ENCODE measurements at places on chromosomes 4 and X.

DNA sequence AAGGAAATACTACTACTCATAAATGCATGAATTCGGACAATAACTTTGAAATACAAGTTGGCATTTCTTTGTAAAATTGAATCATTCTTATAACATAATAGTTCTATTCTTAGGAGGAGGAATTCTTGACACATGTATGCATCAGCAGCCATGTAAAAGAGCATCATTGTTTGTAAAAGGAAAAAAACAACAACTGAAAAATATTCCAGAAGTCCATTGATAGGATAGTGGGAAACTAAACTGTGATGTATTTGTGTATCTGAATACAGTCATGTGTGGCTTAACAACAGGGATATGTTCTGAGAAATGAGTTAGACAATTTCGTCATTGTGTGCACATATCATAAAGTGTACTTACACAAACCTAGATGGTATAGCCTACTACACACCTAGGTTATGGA lies 102.0 kb upstream of the SH3RF1 start:
- DNase-seq, result no peak

DNA sequence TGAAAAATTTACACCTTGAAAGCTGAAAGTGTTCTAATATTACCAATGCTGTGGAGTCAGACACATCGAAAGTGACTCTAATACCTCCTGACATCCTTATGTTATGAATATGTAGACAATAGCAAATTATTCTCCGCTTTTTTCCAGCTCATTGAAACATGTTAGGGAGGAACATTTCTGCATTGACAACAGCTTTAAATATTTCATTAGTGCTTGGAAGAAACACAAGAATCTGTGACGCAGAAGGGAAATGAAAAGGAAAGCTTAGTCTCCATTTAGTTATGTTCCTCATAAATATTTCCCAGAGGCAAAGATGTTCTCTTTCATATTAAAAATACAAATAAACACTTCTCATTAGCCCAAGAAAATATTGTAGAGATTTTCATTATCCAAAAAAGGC lies 55.8 kb upstream of the CD99 start:
- DNase-seq, result no peak

DNA sequence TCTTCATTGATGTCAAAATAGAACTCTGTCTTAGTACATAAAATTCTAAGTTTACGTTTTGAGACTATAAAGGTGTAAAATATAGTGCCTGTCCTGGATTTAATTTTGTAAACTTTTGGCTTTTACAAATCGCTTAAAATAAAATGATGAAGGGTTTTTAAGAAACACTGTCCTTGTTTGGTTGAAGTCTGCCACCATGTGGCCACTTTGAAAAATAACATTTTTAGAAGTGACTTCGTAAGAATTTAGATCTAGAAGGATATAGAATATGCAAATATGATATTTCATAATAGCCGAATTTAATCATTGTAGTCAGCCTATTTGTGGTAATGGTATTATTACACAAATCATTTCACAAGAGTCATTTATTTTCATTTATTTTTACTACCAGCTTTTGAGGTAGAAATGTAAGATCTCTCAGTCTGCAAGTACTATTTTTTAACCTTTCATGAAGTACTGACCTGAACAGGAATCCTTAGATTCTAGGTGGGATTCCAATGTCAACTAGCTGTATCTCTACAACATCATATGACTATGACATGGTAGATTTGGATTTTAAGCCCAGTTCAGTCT lies 31.0 kb upstream of the FAT4 start:
- peak; percentile 66 for DNase-seq

GRCh38 chr4:156797206-156797605 lies 174.4 kb downstream of the PDGFC start:
- no peak for DNase-seq

- DNase-seq, result no peak
These were observed 35.5 kb upstream of the PARM1 start for GRCh38 chr4:74897386-74897785.

GRCh38 chr4:83651846-83652245 lies 115.9 kb downstream of the GPAT3 start:
- DNase-seq, result no peak

GRCh38 chrX:87664381-87664780 lies 146.8 kb downstream of the KLHL4 start:
- peak; percentile 56 for DNase-seq

GRCh38 chr4:185192059-185192458 lies 11.7 kb downstream of the CFAP97 start:
- DNase-seq, result no peak

DNA sequence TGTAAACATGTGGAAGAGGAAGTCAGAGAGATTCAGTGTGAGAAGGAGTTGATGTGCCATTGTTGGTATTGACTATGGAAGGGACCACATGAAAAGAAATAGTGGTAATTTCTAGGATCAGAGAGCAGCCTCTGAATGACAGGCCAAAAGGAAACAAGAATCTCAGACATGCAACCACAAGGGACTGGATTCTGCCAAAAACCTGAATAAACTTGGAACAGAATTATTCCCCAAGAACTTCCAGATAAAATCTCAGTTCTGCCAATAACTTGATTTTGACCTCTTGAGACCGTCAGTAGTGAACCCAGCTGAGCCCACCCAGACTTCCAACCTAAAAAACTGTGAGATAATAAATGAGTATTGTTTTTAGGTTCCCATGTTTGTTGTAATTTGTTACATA lies 653.6 kb upstream of the NR3C2 start:
- no peak for DNase-seq

- no peak for DNase-seq
These were observed 206.3 kb downstream of the ARHGAP24 start for GRCh38 chr4:85681221-85681657.

- DNase-seq, result no peak
These were observed 4.8 kb downstream of the BCOR start for GRCh38 chrX:40092808-40093435.

- DNase-seq, result peak; percentile 95
These were observed 27.6 kb upstream of the CFAP299 start for GRCh38 chr4:80307774-80308465.

GRCh38 chrX:121322159-121322558 lies 274.7 kb downstream of the GLUD2 start:
- DNase-seq, result peak; percentile 5

DNA sequence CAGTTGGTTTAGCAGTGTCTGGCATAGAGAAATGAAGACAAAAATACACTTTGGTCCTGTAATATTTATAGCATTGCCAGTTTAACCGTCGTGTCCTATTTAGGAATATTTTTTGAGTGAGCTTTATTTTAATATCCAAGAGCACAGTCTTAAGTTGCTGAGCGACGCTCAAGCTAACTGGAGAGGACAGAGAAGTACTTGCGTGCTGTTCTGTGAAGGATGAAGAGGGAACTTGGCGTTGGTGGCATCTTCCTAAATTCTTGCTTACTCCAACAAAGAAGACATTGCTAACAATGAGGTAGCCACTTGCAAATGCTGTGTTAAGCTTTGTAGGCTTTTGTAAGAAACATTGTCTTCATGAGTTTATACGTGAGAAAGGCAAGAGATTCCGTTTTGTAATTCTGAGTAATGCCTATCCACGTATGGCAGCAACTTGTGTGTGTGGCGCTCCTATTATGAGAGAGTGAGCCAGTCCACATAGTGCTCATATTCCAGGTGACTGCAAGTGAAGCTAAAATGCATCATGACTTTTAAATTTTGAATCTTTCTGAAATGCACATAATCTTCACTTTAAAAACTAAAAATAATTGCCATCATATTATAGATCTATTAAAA lies 50.6 kb downstream of the SYNPO2 start:
- DNase-seq, result no peak

DNA sequence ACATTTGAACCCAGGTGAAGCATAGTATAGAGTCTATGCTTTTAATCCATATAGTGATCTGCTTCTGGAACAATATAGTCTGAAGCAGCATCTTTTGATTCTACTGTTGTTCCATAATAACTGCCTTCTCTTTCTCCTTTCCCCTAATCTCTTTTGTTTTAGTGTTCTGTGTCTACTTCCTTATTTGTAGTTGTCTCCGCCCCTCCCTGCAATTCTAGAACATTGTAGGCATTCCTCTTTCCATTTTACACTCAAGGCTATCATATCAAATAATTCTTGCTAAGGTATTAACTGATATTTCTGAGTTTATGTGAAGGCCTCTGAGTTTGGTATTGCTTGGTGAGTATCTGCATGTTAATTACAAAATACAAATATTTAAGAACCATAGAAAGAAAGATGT lies 11.6 kb downstream of the BLTP1 start:
- no peak for DNase-seq

DNA sequence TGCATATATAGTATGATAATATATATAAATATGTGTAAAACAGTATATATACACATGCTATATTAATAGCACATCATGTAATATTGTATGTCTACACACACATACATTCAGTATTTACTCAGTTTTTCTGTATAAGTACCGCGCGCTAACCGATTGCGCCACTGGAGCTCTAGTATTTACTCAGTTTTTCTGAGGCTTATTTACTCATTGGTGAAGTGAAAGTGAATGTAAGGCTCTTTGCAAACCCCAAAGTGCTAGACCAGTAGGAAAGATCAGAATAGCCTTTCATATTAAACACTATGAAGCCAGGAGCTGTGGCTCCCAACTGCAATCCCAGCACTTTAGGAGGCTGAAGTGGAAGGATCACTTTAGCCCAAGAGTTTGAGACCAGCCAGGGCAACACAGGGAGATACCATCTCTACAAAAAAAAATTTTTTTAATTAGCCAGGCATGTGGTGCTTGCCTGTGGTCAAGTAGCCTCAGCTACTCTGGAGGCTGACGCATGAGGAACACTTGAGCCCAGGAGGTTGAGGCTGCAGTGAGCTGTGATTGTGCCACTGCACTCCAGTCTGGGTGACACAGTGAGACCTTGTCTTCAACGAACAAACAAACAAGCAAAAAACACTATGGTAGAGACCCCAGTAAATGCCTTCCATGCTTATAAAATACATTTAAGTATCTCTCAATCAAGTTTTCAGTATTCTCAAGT lies 125.8 kb downstream of the KIT start:
- no peak for DNase-seq

GRCh38 chr4:87306056-87306455 lies 16.6 kb downstream of the HSD17B13 start:
- no peak for DNase-seq

GRCh38 chr4:11455201-11455835 lies 26.6 kb upstream of the HS3ST1 start:
- no peak for DNase-seq

DNA sequence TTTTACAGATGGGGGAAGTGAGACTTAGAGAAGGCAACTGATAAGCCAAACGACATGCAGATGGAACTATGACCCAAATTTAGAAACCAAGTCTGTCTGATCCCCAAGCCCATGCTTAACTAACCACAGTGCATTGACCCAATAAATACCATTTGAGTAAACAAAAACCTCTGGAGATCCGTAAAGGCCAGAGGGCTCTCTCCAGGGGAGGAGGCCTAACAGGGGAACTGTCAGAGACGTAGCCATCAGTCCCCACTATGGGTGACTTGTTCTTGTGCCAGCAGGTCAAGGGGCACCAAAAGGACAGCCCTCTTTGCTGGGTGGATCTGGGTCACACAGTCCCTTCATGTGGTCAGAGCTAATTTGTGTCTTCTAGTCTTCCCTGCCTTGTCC lies 420.2 kb downstream of the BCOR start:
- no peak for DNase-seq

- DNase-seq, result no peak
These were observed 24.4 kb upstream of the MAP3K15 start for GRCh38 chrX:19539665-19540064.

DNA sequence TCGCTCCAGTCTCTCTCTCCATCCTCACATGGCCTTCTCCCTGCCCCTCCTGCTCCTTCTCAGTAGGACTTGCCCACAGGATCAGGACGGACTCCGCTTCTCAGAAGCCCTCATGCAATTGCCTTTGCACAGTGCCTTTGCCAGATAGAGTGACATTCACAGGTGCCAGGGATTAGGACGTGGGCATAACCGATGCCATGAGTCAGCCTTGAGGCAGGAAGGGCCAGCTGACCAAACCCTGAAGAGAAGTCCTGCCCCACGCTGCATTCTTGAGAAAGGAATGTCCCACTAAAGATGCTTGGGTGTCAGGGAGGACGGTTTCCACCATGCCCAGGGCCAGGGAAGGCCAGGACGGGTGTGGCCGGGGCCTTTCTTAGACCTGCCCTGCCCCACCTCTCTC lies 6.6 kb upstream of the GRPEL1 start:
- no peak for DNase-seq

DNA sequence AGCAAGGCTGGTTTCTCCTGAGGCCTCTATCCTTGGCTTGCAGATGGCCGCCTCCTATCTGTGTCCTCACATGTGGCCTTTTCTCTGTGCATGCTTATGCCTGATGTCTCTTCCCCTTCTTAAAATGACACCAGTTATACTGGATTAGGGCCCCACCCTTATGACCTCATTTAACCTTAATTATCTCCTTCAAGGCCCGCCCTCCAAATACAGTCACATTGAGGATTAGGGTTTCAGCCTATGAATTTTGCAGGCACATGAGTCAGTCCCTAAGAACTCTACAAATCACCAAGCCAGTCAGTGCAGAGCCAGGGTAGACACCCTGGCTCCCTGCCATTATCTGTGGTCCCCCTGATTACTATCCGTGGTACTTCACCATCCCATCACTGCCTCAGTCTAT lies 51.6 kb downstream of the MAML3 start:
- DNase-seq, result peak; percentile 46

- DNase-seq, result no peak
These were observed 406.1 kb downstream of the IQCM start for GRCh38 chr4:149409555-149409962.

GRCh38 chr4:76449833-76450232 lies 14.8 kb downstream of the SHROOM3 start:
- DNase-seq, result no peak

- DNase-seq, result no peak
These were observed 814 bp downstream of the SPON2 start for GRCh38 chr4:1171311-1172227.

DNA sequence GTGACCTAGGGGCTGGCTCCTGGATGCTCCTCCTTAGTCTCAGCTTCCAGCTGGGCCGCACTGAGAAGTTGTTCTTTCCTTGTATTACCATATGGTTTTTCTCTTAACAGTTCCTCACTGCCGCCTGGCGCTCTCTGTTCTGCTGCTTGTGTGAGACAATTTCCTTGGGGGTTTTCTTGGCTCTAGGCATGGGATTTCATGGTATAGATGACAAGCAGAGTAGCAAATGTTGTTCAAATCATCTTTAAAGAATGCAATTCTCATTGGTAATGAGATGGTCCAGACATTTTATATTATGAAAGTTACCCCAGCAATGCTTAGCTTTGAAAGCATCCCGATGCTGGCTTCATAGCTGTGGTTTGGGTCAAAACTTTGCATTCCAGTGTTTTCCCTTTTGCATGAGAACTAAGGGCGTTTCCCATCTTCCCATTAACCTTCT lies 37.6 kb downstream of the SEPTIN11 start:
- no peak for DNase-seq

DNA sequence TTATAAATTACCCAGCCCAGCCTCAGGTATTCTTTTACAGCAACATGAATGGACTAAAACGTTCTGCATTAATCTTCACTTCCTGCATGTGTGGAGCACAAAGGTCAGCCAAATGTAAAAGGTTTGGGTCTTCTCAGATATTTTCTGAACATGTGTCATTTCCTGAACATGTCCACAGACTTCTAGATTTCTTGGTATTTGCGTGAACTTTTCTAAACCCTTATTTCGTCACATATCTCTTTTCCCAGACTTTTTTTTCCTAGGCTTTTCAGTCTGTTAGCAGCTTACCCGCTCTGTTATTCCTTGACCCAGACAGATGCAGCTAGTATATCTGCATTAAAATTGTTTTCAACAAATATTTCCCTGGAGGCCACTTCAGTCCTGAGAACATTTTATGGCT lies 57.3 kb upstream of the USP51 start:
- no peak for DNase-seq

All from RKO (cell line).